ENCODE measurements at places on chromosomes 16 and 17.

GRCh38 chr16:88352261-88353200 lies 30.2 kb upstream of the ZNF469 start:
- no peak for DNase-seq

GRCh38 chr16:64077242-64077641 lies 1044.6 kb downstream of the CDH11 start:
- no peak for DNase-seq

- DNase-seq = peak; percentile 1
Measured at GRCh38 chr17:20225162-20226115, 216.3 kb downstream of the SPECC1 start.

DNA sequence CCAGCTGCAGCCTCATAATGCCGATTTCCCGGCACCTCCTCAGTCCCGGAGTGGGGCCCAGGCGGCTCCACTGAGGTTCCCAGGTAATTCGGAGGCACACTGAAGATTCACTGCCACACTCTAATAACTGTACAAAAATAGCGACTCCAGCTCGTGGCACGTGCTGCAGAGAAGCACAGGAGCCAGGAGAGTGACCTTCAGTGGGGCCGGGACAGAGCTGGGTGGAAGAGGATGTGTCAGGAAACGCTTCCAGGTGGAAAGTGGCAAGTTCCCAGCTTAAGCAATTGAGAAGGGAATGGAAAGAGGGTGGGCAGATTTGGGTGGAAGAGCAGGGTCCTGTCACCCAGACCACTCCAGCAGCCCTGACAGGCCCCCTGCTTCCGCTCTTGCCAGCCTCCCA lies 3.1 kb upstream of the TRAP1 start:
- DNase-seq = no peak

GRCh38 chr17:73397278-73397826 lies 85.6 kb upstream of the CDC42EP4 start:
- DNase-seq = no peak

GRCh38 chr17:1997289-1997926 lies 27.7 kb downstream of the RTN4RL1 start:
- DNase-seq = no peak

GRCh38 chr17:72118335-72119076 lies 2.3 kb upstream of the SOX9 start:
- peak; percentile 77 for DNase-seq

DNA sequence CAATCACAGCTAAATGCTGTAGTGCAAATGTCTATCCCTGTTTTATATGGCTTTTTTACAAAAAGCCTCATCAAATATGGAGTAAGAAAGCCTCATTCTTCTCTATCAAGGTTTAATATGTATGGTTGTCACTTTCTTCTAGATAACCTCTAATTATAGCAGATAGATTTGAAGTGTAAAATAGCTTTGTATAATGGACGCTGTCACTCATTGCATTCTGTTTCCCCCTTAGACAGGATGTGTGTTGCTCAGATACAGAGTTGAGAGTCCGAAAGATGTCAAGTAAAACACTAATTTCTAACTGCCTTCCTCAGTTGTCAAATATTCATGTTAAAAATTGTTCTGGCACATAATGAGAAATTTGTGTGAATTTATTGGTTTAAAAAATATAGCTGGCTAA lies 88.0 kb downstream of the NLK start:
- no peak for DNase-seq

DNA sequence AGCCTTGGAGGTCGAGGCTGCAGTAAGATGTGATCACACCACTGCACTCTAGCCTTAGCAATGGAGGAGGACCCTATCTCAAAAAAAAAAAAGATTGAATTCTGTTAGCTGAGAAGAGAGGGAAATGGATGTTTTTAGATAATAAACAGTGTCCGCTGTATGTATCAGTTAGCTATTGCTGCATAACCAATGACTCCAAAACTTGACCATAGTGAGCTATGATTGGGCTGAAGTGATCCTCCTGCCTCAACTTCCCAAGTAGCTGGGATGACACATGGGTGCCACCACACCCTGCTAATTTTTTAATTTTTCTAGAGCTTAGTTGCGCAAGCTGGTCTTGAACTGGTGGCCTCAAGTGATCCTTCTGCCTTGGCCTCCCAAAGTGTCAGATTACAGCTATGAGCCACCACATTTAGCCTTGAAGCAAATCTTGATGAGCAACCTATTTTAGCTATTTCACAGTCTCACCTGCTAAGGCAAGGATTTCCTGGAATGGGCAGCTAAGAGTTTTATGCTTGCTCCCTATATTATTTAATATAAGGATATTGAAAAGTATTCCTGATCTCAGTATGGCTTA lies 68.3 kb upstream of the ATF7IP2 start:
- no peak for DNase-seq

GRCh38 chr17:57911834-57912673 lies 43.2 kb downstream of the CUEDC1 start:
- DNase-seq = peak; percentile 89

GRCh38 chr17:77613627-77614026 lies 344.9 kb upstream of the TNRC6C start:
- no peak for DNase-seq

DNA sequence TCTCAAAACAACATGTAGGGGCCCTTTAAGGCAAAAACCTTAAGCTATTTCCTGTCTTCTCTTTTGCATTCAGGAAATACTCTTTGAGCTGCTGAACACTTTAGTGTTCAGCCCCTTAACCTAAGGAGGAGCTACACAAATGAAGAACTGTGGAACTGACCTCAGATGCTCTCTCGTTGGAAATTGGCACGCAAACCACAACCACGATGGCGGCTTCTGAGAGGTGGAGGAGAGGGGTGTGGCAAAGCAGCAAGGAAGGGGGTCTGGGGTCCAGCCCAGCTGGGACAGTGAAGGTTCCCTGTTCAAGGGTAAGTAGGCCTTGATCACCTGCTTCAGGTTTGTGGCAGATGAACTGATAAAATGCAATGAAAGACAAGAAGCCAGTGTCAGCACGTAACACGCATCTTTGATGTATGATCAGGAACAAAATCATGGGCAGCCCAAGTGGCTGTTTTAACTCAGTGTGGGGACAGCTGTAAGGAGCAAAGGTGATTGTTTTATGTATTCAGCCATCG lies 291.6 kb upstream of the TNRC6C start:
- no peak for DNase-seq

- peak; percentile 30 for DNase-seq
Measured at GRCh38 chr17:56902348-56902747, 11.5 kb downstream of the TRIM25 start.

DNA sequence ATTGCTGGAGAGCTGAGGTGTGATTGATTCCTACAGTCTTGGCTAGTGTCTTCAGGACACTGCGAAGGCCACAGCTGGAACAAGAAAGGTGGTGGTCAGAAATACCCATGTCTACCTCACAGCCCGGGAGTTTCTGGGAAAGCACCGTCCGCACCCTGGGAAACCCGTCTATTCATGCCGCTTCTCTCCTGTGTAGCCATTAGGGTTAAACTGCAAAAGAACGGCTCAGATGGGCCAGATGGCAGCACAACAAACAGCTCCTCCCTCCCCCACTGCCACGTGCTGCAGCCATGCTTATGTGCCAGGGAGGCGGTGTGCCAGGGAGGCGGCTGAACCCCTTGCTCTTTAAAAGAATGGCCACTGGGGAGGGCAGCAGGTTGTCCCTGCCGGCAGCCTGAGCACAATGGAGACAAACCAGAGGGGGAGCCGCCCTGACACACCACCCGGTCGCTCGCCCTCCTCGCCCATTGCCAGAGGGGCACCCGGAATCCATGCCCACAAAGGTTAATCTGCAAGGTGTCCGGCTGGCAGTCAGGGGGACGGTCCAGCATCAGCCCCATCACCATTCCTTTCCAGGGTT lies 65.2 kb downstream of the CYTH1 start:
- peak; percentile 55 for DNase-seq

GRCh38 chr16:13039526-13039925 lies 138.1 kb downstream of the SHISA9 start:
- no peak for DNase-seq

DNA sequence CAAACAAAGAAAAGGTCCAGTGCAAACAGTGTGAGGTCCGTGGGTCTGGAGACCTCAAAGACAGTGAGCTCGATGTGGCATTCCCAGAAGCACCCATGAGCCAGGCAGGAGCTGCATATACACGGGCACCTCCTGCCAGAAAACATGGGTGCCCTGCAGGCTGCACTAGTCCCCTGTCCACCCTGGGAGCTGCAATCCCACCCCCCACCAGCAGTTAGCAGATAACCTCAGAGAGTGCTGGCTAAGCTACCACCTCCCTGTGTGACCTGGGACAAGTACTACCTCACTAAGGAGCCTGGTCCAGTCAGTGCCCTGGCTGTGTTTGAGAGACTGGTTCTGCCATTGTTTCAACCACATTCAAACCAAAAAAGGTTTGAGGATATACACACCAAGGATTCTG lies 135.7 kb downstream of the ZNF423 start:
- DNase-seq = no peak

GRCh38 chr17:59914274-59914854 lies 21.4 kb downstream of the RPS6KB1 start:
- DNase-seq = peak; percentile 72

DNA sequence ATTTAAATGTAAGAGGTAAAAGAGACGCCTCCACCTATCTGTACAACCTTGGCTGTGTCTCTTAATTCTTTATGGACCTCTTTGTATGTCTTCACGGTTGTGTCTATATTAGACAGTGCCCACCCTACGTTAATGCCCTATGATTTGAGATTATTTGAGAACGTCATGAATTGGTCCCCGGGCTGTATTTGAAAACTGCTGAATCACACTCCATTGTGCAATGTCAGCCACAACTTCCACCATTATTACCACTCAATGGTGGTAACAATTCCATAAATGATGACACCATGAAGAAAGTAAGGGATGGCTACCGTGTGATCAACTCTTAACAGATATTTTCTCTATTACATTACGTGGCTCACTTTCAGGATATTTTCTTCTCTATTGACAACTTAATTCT lies 182.4 kb upstream of the RBFOX1 start:
- no peak for DNase-seq
